ENCODE measurements at places on chromosomes 2 and 18.

GRCh38 chr2:200356857-200357384 is 50.4 kb downstream of the SPATS2L start:
- H3K4me1 ChIP-seq = peaks cover 11% of the 10 kb centered on the region
- no peak for DNase-seq
- H3K4me3 ChIP-seq = no peak overlapping the region
- no peaks in the 10 kb centered on the region for H3K27me3 ChIP-seq
- H3K27ac ChIP-seq = no peak overlapping the region

DNA sequence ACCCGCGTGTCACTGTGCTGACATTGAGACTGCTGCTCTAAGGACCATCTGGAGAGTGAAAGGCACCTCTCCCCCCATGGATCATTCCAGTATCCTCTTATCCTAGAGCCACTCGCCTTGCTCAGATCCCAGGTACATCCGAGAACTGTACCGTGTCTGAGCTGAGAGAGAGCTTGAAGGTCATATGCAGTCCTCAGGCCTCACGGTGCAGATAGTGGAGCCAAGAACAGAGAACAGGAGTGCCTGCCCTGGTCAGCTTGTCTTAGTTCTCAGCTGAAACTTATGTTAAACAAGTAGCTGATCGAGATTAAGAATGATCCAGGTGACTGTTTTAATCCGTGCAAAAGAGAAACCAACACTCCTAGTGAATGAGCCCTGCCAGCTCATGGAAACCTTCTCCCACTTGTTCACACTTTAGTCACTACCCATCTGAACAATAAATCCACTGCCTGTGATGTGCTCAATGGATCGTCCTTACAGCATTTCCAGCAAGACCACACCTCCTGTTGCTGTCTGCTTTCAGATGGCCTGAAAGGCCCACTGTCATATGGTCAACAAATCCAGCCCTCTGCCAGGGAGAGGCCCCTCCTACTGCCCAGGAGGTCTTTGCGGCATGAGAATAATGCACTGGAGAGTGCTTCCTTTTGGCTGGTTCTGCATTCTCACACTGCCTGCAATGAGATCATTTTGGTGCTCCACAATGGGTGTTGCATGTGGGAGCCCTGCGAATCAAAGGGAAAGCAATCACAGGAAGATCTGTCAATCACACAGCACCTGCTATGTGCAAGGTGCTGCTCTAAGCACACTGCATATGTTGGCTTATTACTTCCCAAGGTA is 43.7 kb upstream of the APCDD1 start:
- H3K36me3 ChIP-seq = no peaks in the 10 kb centered on the region
- H3K4me1 ChIP-seq = peaks cover 5% of the 10 kb centered on the region
- DNase-seq = no peak

GRCh38 chr2:59791004-59791618 is 762.3 kb downstream of the BCL11A start:
- no peaks in the 10 kb centered on the region for H3K4me1 ChIP-seq
- H3K36me3 ChIP-seq = no peaks in the 10 kb centered on the region
- H3K4me3 ChIP-seq = no peak overlapping the region
- H3K27ac ChIP-seq = no peak overlapping the region
- no peaks in the 10 kb centered on the region for H3K27me3 ChIP-seq

GRCh38 chr2:152243761-152244640 is 68.4 kb upstream of the STAM2 start:
- no peaks in the 10 kb centered on the region for H3K27me3 ChIP-seq
- no peaks in the 10 kb centered on the region for H3K36me3 ChIP-seq
- no peak for DNase-seq
- peaks cover 3% of the 10 kb centered on the region for H3K4me1 ChIP-seq

GRCh38 chr2:72051971-72052505 is 95.6 kb downstream of the CYP26B1 start:
- H3K27ac ChIP-seq = no peak overlapping the region
- H3K4me3 ChIP-seq = no peak overlapping the region
- no peak for DNase-seq
- H3K4me1 ChIP-seq = no peaks in the 10 kb centered on the region
- H3K27me3 ChIP-seq = no peaks in the 10 kb centered on the region

DNA sequence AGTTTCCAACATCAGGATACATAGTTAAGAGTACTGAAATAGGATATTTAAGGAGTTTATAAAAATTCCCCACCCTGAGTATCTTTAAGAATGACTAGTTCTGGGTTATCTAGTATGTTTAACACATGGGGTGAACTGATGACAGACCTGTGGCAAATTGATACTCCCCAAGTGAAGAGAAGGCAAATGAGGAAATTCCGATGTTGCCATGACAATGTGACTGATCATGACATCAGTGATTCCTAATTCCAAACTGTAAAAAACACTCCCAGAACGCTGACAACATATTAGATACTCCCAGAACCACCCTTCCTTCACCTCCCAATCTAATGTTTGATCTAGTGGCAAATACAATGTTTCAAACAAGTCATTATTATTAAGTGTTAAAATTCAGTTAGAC is 77.6 kb downstream of the RBMS1 start:
- no peak overlapping the region for H3K4me3 ChIP-seq
- no peaks in the 10 kb centered on the region for H3K36me3 ChIP-seq
- peaks cover 13% of the 10 kb centered on the region for H3K4me1 ChIP-seq
- no peak overlapping the region for H3K27ac ChIP-seq
- no peaks in the 10 kb centered on the region for H3K27me3 ChIP-seq

DNA sequence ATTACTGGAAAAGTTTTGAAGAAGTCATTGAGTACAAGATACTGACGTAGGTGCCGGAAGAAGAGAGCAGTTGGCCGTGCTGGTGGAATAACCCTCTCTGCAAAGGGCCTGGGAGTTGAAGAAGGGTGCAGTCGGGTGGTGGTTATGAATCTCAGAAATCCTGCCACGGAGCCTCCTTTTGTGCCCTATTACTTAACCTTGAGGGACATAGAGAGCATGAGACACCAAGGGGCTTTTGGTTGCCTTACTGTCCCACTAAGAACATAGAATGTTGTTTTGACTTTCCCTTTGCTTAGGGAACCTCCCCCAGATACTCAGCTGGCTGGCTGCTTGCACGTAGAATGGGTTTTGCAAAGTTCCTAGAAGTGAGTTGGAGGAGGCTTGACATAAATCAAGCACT is 1.3 kb upstream of the CD28 start:
- H3K36me3 ChIP-seq = no peaks in the 10 kb centered on the region
- peaks cover 7% of the 10 kb centered on the region for H3K4me1 ChIP-seq
- H3K27ac ChIP-seq = no peak overlapping the region
- H3K27me3 ChIP-seq = no peaks in the 10 kb centered on the region
- no peak for DNase-seq
- no peak overlapping the region for H3K4me3 ChIP-seq

- peak; percentile 95 for DNase-seq
- H3K4me1 ChIP-seq = peaks cover 82% of the 10 kb centered on the region
- H3K27ac ChIP-seq = peak within 1 kb of the TSS; percentile 98
- H3K27me3 ChIP-seq = no peaks in the 10 kb centered on the region
- H3K4me3 ChIP-seq = peak within 1 kb of the TSS; percentile 70
These were observed at the start of gene PER2 for GRCh38 chr2:238287737-238288649. TSS of gene PER2 (minus strand) at chr2:238288610. CDS start at chr2:238277936, 10,674 bp downstream.

DNA sequence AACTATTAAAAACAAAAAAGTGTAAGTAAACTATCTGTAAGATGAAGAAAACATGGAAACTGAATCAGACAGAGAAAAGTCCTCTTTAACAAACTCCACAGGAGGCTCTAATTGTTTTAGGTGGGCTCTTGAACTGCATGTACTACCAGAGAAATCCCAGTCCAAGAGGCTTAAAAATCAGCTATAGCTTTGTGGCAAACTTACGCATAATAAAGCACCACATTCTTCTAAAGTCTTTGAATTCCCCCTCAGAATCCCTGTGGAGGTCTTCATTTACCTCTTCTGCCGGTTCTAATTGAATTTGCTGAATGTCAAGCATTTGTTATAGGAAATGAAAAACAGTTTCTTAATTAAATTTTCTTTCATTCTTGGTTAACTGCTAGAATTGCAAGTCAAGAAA is 40.8 kb downstream of the CHN1 start:
- H3K4me3 ChIP-seq = no peak overlapping the region
- H3K27ac ChIP-seq = no peak overlapping the region
- H3K36me3 ChIP-seq = no peaks in the 10 kb centered on the region
- peaks cover 14% of the 10 kb centered on the region for H3K4me1 ChIP-seq

GRCh38 chr2:31101701-31102100 is 36.5 kb downstream of the GALNT14 start:
- no peaks in the 10 kb centered on the region for H3K36me3 ChIP-seq
- no peaks in the 10 kb centered on the region for H3K27me3 ChIP-seq
- H3K27ac ChIP-seq = no peak overlapping the region

GRCh38 chr2:239577935-239578334 is 177.1 kb upstream of the HDAC4 start:
- H3K4me1 ChIP-seq = no peaks in the 10 kb centered on the region
- no peak for DNase-seq
- H3K4me3 ChIP-seq = no peak overlapping the region
- peaks cover 15% of the 10 kb centered on the region for H3K27me3 ChIP-seq
- no peak overlapping the region for H3K27ac ChIP-seq

- no peaks in the 10 kb centered on the region for H3K27me3 ChIP-seq
- DNase-seq = no peak
- H3K4me1 ChIP-seq = peaks cover 100% of the 10 kb centered on the region
- peak overlapping the region; percentile 69 for H3K27ac ChIP-seq
- H3K36me3 ChIP-seq = no peaks in the 10 kb centered on the region
- H3K4me3 ChIP-seq = no peak overlapping the region
These were observed 28.3 kb downstream of the ANXA4 start for GRCh38 chr2:69770193-69770702.

- DNase-seq = peak; percentile 73
- H3K27me3 ChIP-seq = peaks cover 34% of the 10 kb centered on the region
- H3K4me3 ChIP-seq = peak overlapping the region; percentile 67
- H3K27ac ChIP-seq = peak overlapping the region; percentile 28
These were observed 847 bp downstream of the SERPINE2 start for GRCh38 chr2:224038049-224038829.

GRCh38 chr2:96873651-96874096 is 3.8 kb upstream of the SEMA4C start:
- H3K27ac ChIP-seq = peak overlapping the region; percentile 37
- peaks cover 31% of the 10 kb centered on the region for H3K4me1 ChIP-seq
- no peak for DNase-seq
- no peaks in the 10 kb centered on the region for H3K27me3 ChIP-seq
- H3K36me3 ChIP-seq = no peaks in the 10 kb centered on the region

- H3K4me1 ChIP-seq = peaks cover 56% of the 10 kb centered on the region
- no peak overlapping the region for H3K4me3 ChIP-seq
- no peaks in the 10 kb centered on the region for H3K36me3 ChIP-seq
- H3K27ac ChIP-seq = peak overlapping the region; percentile 42
These were observed 11.4 kb downstream of the AGAP1 start for GRCh38 chr2:235505181-235505741.

- no peak for DNase-seq
- peaks cover 16% of the 10 kb centered on the region for H3K4me1 ChIP-seq
- H3K4me3 ChIP-seq = no peak overlapping the region
- no peaks in the 10 kb centered on the region for H3K27me3 ChIP-seq
- no peak overlapping the region for H3K27ac ChIP-seq
These were observed 18.0 kb downstream of the MBD2 start for GRCh38 chr18:54206447-54206846.

DNA sequence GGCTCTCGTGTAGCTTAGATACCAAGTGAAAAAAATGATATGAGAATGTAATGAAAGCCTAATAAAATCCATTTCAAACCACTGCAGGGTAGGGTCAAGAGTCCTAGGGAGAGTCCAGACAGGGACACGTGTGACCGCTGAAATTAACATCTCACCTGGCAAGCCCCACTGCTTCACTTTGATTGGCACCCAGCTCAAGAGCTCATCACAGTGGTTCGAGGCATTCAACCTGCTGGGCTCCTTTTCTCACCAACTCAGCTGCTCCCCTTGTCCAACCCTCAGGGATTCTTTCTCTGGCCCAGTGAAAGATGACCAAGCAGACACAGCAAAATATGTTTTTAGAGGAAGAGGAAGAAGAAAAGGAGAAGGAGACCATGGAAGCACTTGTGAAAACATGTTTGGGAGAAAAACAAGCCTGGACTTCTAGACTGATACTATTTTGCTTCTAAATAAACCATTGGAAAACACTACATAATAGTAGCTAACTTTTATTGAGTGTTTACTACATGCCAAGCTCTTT is 49.2 kb upstream of the CREB1 start:
- H3K4me1 ChIP-seq = no peaks in the 10 kb centered on the region
- H3K27me3 ChIP-seq = no peaks in the 10 kb centered on the region
- H3K4me3 ChIP-seq = no peak overlapping the region
- DNase-seq = no peak

DNA sequence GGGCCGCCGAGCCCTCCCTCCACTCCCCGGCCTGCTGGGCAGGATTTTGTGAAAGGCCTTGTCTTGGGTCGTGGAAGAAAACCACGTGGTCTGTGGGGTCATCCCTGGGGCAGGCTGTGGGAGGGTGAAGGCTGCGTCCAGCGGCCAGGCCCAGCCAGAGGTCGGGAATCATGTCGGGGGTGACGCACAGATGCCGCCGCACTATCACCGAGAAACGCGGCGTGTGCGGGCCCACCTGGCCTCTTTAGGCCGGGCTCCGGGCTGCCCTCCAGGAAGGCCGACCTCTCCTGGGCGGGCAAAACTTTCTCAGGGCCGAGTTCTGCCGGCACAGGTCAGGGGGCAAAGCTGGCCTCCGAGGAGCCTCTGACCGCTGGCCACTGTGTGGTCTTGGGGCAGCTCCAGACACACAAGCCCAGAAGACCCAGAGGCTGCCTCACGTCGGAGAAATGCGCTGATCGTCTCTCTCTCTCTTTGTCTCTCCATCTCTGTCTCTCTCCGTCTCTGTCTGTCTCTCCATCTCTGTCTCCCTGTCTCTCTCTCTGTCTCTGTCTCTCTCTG is 28.4 kb downstream of the NFATC1 start:
- H3K4me3 ChIP-seq = no peak overlapping the region
- H3K27me3 ChIP-seq = no peaks in the 10 kb centered on the region
- DNase-seq = no peak
- H3K36me3 ChIP-seq = peaks cover 13% of the 10 kb centered on the region
- peaks cover 17% of the 10 kb centered on the region for H3K4me1 ChIP-seq

- H3K36me3 ChIP-seq = no peaks in the 10 kb centered on the region
- H3K4me3 ChIP-seq = no peak overlapping the region
- no peak for DNase-seq
- H3K27ac ChIP-seq = no peak overlapping the region
These were observed 125.6 kb downstream of the SOCS6 start for GRCh38 chr18:70414315-70414900.

DNA sequence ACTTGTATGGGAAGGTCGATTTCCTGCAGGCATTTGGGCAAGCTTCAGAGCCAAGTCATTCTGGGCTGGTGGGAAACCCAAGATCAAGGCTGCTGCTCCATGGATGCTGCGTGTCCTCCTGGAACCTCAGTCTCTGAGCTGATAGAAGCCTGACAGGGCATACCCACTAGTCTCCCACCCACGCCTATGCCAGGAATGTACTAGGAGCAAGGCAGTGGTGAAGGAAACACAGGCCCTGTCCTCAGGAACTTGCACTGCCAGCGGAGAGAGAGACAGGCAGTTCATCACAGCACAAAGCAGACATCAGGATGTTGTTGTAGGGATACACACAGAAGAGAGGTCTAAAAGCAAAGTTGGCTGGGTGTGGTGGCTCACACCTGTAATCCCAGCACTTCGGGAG is 84.2 kb downstream of the PLB1 start:
- H3K36me3 ChIP-seq = no peaks in the 10 kb centered on the region
- no peak overlapping the region for H3K4me3 ChIP-seq
- no peak for DNase-seq
- no peak overlapping the region for H3K27ac ChIP-seq
